ENCODE measurements at places on chromosomes 2 and 18.
A peak's percentile ranks its signal among the peaks of the same experiment; 100 is the strongest.

DNA sequence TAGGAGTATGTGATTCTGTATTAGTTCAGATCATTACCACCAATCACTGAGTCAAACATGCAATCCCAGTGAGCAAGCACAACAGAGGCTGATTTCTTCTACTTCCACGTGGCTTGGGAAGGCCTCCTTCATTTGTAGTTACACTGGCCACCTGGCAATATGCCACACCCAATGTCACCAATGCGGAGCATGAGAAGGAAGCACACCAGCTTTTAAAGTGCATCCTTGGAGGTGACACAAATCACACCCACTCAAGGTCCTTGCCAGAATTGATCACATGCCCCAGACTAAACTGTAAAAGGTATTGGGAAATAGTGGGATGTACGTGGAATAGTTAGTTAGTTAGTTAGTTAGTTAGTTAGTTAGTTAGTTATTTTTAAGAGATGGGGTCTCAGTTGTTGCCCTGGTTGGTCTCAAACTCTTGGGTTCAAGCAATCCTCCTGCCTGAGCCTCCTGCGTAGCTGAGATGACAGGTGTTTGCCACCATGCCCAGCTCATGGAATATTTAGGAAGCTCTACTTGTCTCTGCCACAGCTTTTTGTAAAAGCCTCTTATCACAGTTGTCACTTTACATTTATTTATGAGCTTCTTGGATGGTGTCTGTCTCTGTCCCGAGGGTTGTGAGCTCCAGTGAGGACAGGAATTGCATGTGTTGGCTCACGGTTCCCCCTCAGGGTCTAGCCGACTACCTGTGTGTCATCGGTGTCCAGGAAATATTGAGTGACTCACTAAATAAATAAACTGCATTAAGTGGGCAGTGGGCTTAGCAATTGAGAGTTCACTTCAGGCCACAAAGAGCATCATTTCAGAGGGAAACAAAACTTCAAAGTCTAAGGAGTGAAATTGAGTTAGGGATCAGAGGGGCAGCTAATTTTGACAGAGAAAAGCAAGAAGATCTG, 28.1 kb upstream of the CAB39 start:
- DNase-seq, result peak; percentile 77

- no peak for DNase-seq
Measured at GRCh38 chr2:54638103-54638502, 85.4 kb upstream of the EML6 start.

GRCh38 chr18:7523772-7524171, 43.3 kb upstream of the PTPRM start:
- DNase-seq, result no peak

- no peak for DNase-seq
Measured at GRCh38 chr2:241996100-241996499, 126.6 kb downstream of the RTP5 start.

DNA sequence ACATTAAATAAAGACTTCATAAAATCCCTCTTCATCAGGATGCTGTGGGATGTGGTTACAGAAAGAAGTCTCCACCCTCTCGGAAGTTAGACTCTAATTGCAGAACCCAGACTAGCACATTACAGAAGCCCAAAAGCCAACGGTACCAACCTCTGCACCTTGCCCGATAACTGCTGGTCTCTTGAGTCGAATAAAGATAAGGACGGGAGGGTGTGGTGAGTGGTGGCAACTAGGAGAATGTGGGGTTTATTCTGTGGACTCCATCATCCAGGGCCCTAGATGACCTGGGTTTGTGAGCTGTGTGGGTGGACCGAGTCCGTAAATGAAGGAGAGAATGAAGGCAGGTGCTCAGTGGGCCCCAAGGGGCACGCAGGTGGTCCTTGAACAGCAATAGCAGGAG, 462.8 kb upstream of the ID2 start:
- no peak for DNase-seq

DNA sequence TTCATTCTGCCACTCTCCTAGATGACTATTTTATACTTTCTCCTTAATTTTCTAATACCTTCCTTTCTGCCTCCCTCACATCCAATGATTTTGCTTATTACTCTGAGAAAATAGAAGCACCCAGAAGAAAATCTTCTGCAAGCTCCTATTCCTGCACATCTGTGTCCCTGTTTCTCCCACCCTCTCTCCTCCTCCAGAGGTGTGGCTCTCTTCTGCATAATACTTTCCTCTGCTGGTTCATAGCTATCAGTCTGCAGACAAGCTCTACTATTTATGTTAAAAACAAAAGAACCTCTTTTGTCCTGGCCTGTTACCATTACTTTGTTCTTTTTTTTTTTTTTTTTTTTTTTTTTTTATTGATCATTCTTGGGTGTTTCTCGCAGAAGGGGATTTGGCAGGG, 34.3 kb downstream of the ACSL3 start:
- no peak for DNase-seq

- no peak for DNase-seq
Measured at GRCh38 chr2:220586980-220587530, 959.6 kb downstream of the SLC4A3 start.

DNA sequence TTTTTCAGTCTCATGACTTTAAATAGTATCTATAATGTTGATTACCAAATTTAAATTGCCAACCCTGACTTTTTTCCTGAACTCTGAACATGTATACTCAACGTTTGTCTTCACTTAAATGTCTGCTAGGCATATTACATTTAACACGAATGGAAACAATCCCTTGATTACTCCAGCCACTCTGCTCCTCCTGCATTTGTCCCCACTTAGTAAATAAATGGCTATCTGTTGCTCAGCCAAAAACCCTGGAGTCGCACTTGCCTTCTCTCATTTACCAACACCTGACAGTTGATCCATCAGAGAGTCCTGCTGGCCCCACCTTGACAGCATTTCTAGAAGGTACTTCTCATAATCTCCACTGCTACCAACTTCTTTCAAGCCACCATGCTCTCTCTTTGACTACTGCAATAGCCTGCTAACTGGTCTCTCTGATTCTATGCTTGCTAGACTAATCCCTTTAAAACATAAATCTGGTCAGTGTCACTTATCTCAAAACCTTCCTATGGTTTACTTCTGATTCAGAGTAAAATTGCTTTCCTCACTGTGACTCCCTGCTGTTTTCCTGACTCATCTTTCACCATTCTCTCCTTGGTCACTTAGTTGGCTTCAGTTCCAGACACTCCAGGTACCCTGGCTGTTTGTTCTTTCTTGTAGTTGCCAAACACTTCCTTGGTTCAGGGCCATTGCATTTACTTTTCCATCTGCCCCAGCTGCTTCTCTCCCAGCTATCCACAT, 31.9 kb downstream of the SPAG16 start:
- DNase-seq, result no peak

DNA sequence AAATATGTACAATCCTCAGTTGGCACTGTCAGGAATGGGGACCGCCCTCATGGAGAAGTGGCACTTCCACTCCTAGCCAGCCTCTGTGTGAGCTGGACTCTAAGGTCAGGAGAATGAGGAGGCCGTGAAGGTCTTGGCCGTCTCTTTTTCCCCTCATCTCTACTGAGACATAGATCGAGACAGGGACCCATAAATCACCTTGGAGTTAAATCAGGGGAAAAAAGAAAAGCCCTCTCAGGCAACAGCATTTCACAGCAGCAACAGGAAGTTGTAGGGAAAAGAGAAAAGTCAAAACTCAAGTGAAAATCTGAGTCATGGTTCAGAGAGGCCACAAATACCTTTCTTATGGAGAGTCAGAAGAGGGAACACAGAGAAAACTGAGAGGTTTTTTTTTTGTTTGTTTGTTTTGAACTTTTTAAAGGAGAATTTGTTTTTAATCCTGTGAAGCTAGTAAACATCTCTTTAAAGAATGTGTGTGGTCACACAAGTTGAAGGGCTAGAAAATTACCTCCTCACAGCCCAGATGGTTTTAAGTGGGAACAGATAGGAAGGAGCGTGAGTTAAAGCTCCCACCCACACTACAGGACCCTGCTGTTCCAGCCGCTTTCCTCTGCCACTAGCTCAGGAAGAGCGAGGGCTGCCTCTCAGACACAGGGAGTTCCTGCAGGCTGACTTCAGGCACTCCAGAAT, 30.6 kb upstream of the CYP1B1 start:
- DNase-seq, result no peak

- peak; percentile 69 for DNase-seq
Measured at GRCh38 chr18:8988260-8988871, 114.1 kb upstream of the NDUFV2 start.
